ENCODE measurements at places on chromosomes 16 and 17. TPM values are rescaled to one million over a fixed set of nuclear protein-coding genes. Genes with fewer than 3 reads are reported as not detected.

The CCL17 gene
- total RNA-seq = not detected

DNA sequence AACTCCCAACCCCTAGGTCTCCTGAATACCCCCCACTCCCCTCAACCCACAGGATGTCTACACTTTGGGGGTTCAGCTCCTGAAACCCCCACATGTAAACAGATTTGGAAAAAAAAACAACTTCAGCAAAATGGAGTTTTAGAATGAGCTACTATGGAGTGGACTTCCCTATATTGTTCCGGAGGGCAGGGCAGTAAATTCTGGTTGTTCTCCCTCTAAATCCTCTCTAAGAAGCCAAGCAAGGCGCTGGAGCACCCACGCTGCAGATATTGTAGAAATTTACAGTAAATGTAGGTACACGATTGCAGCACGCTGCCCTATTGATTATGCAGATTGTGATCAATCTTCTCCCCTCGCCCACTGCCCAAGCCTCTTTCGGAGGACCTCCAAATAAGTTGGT is 8.5 kb upstream of the ZFHX3 start:
- no peak for DNase-seq

The COX6A2 gene
- total RNA-seq = not detected

GRCh38 chr17:50003911-50004310 is 8.9 kb upstream of the DLX3 start:
- no peak for DNase-seq
